ENCODE measurements at places on chromosomes 3 and 15. TPM values are rescaled to one million over a fixed set of nuclear protein-coding genes. Genes with fewer than 3 reads are reported as not detected.

The TF gene
- 1.3 TPM for total RNA-seq

The GP9 gene
- not detected for total RNA-seq

The RARB gene
- 21.7 TPM for total RNA-seq

The SPRED1 gene
- 86.9 TPM for total RNA-seq

The SPINK8 gene
- total RNA-seq, result not detected

GRCh38 chr3:188950832-188951489, 220.8 kb upstream of the TPRG1 start:
- no peaks in the 10 kb centered on the region for H3K36me3 ChIP-seq
- DNase-seq, result peak; percentile 19
- H3K4me3 ChIP-seq, result no peak overlapping the region

DNA sequence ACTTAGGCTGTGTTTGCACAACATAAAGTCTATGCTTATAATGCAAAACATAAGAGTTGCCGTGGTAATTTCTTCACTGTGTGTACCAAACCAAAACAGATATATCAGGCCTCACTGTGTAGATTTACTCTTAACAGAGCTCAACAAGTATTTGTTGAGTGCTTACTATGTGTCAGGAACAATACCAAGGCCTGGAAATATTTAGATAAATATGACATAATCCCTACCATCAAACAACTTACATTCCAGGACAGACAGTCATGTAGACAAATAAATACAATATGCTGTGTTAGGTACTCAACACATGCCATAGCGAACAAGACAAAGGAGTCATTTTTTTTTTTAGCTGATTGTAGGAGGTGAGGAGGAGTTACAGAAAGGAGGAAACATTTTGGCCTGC, 554.0 kb downstream of the NSUN3 start:
- H3K4me3 ChIP-seq, result no peak overlapping the region
- H3K36me3 ChIP-seq, result no peaks in the 10 kb centered on the region
- no peaks in the 10 kb centered on the region for H3K27me3 ChIP-seq
- no peak for DNase-seq
- H3K4me1 ChIP-seq, result no peaks in the 10 kb centered on the region
- no peak overlapping the region for H3K27ac ChIP-seq

- H3K4me1 ChIP-seq, result peaks cover 14% of the 10 kb centered on the region
- no peak overlapping the region for H3K27ac ChIP-seq
- no peak overlapping the region for H3K4me3 ChIP-seq
Observed at GRCh38 chr3:157581371-157581770, 78.2 kb upstream of the VEPH1 start.

DNA sequence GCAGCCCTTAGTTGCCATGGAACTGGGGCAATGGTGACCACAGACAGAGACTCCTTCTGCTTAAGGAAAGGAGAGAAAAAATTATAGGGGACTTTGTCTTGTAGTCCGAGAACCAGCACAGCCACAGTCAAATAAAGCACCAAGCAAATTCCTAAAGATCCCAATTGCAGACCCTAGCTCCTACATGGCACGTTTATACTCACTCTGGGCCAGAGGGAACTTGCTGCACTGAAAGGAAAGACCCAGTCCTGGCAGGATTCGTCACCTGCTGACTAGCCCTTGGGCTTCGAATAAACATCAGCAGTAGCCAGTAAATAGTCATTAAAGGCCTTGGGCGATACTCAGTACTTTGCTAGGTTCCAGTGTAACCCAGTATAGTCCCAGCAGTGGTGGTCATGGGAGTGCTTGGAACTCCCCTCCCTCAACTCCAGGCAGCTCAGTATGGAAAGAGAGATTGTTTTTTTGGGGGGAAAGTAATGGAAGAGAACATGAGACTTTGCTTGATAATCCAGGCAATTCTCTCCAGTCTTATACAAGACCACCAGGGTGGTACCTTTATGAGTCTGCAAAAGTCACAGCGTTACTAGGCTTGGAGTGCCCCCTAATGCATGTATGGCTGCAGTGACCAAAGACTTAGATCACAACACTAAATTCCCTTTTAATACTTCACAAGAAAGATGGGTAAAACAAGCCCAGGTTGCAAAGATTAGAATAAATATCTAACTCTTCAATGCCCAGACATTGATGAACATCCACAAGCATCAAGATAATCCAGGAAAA, 66.4 kb upstream of the AGTR1 start:
- H3K27ac ChIP-seq, result no peak overlapping the region
- H3K4me3 ChIP-seq, result no peak overlapping the region
- no peaks in the 10 kb centered on the region for H3K36me3 ChIP-seq
- no peaks in the 10 kb centered on the region for H3K4me1 ChIP-seq
- DNase-seq, result no peak

DNA sequence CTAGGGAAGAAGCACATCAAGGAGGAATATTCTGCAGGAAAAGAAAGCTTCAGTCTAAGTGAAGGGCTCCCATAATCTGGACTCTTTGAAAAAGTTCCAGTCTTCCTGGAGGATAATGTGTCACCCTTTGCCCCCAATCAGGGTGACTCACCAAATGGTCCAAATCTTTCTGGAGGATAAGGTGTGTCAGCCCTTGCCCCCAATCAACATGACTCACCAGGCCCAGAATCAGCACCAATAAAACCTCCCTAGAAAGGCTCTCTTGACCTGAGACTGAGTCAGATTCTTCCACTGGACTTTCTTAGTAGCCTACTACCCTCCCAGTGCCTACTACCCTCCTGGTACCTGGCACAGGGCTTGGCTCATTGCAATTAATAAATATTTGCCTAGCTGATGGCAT, 9.5 kb upstream of the ARL14 start:
- H3K4me1 ChIP-seq, result no peaks in the 10 kb centered on the region
- no peak for DNase-seq

DNA sequence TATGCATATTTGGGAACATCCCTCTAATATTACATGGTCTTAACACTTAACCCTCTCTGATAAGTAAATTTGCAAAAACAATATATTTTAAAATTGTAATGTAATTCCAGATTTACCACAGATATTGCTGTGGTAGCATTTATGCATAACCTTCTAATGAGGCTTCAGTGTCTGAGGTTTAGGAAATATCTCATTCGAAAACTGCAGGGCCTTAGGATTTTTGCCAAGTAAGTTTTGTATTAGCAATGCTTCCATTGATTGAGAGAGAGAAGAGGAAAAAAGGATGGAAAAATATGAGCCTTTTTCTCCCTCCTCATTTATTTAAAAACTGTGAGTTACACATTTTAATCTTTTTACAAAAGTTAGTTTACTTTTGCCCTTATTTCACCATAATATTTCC, 294.6 kb downstream of the EPHA3 start:
- DNase-seq, result no peak
- no peak overlapping the region for H3K27ac ChIP-seq
- H3K4me3 ChIP-seq, result no peak overlapping the region
- H3K36me3 ChIP-seq, result no peaks in the 10 kb centered on the region
- no peaks in the 10 kb centered on the region for H3K4me1 ChIP-seq

Data from thyroid gland (tissue), 4 donors.